Activated CD4-positive, alpha-beta T cell treated with anti-CD3 and anti-CD28 coated beads for 1 hour (primary cell): ENCODE measurements at places on chromosomes 4 and X.

- DNase-seq: no peak
These were observed 43.4 kb downstream of the SHROOM2 start for GRCh38 chrX:9829308-9830267.

DNA sequence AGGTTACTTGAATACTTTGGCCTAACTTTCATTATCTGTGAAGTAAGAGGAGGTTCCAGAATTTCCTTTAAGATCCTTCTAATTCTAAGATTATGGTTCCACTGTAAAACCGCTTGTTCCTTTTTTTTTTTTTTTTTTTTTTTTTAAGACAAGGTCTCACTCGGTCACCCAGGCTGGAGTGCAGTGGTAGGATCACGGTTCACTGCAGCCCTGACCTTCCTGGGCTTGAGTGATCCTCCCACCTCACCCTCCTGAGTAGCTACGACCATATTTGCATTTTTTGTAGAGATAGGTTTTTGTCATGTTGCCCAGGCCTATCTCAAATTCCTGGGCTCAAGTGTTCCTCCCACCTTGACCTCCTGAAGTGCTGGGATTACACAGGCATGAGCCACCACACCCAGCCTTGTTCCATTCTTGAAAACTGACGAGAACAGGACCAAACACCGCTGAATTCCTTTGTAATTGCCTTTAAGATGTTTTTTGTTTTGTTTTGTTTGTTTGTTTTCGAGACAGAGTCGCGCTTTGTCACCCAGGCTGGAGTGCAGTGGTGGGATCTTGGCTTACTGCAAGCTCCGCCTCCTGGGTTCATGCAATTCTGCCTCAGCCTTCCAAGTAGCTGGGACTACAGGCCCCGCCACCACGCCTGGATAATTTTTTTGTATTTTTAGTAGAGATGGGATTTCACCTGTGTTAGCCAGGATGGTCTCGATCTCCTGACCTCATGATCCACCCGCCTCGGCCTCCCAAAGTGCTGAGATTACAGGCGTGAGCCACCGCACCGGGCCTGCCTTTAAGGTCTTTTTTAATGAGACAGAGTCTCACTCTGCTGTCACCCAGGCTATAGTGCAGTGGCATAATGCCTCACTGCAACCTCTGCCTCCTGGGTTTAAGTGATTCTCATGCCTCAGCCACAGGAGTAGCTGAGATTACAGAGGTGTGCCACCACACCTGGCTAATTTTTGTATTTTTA lies 6.8 kb downstream of the PDS5A start:
- no peak for DNase-seq

- no peak for DNase-seq
These were observed 115.9 kb downstream of the MAML3 start for GRCh38 chr4:140038031-140038533.

GRCh38 chr4:8269535-8270417 lies at the start of gene HTRA3:
Gene HTRA3 (plus strand): TSS chr4:8269754. CDS start chr4:8269969, 215 bp downstream.
- DNase-seq: no peak

GRCh38 chr4:113114884-113115283 lies 65.4 kb downstream of the ANK2 start:
- no peak for DNase-seq

GRCh38 chrX:115642311-115642710 lies 81.3 kb downstream of the PLS3 start:
- DNase-seq: no peak

GRCh38 chrX:78747971-78748370 lies 451 bp downstream of the LPAR4 start:
- no peak for DNase-seq

GRCh38 chrX:53316860-53317237 lies 35.5 kb upstream of the IQSEC2 start:
- DNase-seq: no peak

GRCh38 chr4:164307262-164307661 lies 446.7 kb upstream of the SMIM31 start:
- no peak for DNase-seq

GRCh38 chr4:173917255-173917960 lies 366.1 kb downstream of the FBXO8 start:
- no peak for DNase-seq

GRCh38 chr4:170001011-170001744 lies 25.0 kb downstream of the MFAP3L start:
- DNase-seq: no peak

GRCh38 chr4:40199999-40200874 lies 3.4 kb downstream of the RHOH start:
- DNase-seq: peak; percentile 57

DNA sequence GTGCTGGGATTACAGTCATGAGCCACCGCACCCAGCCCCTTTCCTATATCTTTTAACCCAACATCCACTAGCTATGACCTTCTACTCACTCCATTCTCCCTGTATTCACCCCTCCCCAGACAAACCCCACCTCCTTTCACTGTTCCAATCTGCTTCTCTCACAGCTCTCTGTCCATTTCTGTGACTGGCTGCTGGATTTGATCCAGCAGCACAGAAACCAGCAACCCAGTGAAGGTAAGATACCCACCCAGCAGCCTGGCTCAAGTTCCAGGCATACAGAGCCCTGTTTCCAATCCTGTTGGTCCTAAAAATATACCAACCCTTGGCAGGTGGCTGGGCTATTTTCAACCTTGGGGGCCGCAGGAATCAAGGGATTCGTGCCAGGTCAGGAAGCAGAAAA lies 56.9 kb upstream of the SMIM10 start:
- DNase-seq: no peak

- DNase-seq: no peak
These were observed 81.7 kb downstream of the PDGFC start for GRCh38 chr4:156889616-156890594.

GRCh38 chr4:109676886-109677285 lies 26.4 kb downstream of the CASP6 start:
- DNase-seq: no peak

- DNase-seq: no peak
These were observed 21.0 kb downstream of the SULT1E1 start for GRCh38 chr4:69838977-69839376.

DNA sequence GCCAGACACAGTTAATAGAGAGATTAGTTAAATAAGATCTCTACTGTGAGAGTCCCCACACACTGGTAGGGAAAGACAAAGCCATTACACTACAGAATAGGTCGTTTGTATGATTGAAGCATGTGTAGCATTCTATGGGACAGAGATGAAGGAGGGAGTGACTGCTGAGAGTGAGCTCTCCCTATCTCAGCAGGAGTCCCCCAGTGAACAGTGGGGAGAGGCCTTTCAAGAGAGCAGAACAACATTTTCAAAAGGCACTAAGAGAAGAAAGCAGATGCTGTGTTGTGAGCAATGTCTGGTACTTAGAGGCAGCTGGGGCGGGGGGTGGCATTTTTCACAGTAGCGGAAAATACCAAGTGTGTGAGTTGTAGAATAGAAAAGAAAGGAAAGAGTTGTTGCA lies 413.6 kb downstream of the AFF2 start:
- DNase-seq: no peak

DNA sequence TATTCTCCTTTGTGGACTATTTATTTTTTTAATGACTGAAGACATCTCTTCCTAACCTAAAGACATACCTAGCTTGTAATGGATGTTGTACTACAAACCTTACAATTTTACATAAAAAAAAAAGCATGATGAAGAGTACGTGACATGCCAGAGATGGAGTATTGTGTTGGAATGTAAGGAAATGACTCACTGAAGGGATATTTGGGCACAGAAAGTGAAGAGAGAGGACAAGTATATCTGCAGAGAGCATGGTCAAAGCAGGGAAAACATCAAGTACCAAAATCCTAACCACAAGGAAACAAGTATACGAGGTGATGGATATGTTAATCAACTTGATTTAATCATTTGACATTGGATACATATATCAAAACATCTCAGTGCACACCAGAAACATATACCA lies 1051.4 kb upstream of the PRKX start:
- DNase-seq: no peak

- DNase-seq: no peak
These were observed 22.7 kb downstream of the SDAD1 start for GRCh38 chr4:75968084-75968483.

DNA sequence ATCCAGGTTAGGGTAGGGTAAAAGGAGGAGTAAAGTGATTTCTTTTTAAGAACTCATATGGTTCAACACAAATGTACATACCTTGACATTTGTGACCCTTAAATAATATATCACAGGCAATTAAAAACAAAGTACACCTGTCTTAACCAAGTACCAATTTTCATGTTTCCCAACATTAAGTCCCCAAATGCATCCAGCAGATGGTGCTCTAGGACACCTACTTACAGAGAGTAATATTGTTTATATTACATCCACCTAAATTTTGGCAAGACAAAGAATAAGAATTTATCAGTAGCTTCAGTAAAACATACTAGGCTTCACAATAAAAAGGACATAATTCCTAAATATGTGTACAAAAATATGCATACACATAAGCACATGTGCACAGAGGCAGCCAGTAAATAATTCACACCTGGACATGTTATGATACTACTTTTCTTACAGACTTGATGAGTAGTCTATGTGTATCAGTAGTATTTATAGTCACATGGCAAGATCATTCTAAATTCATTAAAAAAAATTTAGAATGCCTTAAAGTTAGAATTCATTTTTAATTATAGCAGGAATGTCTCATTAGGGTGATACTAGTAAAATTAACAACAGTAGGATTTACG lies 219.7 kb downstream of the DCLK2 start:
- DNase-seq: no peak

GRCh38 chr4:1170156-1170975 lies 2.0 kb downstream of the SPON2 start:
- no peak for DNase-seq

GRCh38 chr4:53012738-53013137 lies 150.6 kb downstream of the RASL11B start:
- DNase-seq: no peak

DNA sequence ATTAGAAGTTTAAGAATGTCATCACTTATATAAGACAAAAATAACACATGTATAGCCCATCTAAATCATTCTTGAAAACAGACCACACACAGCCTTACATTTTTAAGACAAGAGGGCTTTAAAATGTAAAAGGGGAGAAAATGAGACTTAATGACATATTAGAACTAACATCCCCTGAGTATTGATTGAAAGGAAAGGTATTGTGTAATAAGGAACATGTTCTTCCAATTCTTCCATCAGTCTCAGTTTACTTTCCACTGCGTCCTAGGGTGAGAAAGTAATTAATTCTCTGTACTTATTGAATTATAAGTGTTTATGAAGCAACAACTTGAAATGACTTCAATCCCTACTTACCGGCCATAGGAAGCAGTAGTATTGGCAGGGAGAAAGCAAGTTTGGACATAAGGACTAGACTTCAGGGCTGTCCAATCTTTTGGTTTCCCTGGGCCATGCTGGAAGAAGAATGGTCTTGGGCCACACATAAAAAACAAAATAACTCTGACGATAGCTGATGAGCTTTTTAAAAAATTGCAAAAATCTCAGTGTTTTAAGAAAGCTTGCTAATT lies 202.7 kb upstream of the SPRY1 start:
- DNase-seq: no peak

GRCh38 chr4:148114436-148114835 lies 327.8 kb downstream of the NR3C2 start:
- DNase-seq: no peak

GRCh38 chr4:87524456-87524855 lies 4.7 kb downstream of the SPARCL1 start:
- no peak for DNase-seq

DNA sequence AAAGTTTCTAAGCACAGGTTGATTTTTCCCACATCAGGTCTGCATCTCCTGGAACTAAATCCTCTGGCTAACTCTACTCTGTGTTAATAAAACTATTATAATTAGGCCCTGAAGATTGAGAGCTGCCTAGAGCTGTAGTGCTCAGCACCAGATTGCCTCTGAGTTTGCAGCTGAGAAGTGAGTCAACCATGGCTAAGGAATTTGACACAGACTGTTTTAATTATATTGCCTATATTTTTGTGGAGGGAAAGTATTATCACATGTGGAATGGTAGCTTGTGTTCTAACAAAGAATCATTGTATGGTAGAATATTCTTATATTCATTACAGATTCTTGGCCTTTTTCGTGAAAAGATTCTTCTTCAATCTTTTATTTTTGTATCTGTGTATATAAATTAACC lies 1907.6 kb upstream of the TENM3 start:
- DNase-seq: no peak

DNA sequence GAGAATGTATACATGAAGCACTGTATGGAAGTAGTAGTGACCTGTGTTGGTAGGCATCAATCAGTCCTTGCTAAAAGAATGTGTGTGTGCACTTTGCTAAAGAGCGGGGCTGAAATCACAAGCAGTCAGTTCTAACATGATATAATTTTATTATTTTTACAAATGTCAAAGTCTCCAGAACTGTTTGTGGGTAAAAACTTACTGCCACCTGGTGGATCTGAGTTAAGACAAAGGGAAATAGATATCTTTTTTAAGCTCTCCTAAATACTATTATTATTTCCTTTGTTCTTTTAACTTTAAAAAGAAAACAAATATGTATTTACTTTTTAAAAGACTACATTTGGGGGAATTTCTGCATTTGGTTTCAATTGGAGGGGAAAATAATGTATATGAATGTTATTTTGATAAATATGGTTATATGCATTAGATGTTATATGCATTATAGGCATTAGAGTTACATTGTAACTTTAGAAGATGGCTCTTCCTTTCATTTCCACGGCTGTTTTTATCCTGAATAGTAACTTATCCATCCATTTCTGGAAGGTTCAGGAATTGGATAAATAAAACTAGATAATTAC lies 7.8 kb upstream of the CLOCK start:
- no peak for DNase-seq

GRCh38 chr4:94533405-94534223 lies 81.9 kb downstream of the PDLIM5 start:
- DNase-seq: no peak

- DNase-seq: no peak
These were observed 56.4 kb upstream of the MAP3K15 start for GRCh38 chrX:19571711-19572110.

- no peak for DNase-seq
These were observed 4.6 kb downstream of the SUV39H1 start for GRCh38 chrX:48700951-48701653.

DNA sequence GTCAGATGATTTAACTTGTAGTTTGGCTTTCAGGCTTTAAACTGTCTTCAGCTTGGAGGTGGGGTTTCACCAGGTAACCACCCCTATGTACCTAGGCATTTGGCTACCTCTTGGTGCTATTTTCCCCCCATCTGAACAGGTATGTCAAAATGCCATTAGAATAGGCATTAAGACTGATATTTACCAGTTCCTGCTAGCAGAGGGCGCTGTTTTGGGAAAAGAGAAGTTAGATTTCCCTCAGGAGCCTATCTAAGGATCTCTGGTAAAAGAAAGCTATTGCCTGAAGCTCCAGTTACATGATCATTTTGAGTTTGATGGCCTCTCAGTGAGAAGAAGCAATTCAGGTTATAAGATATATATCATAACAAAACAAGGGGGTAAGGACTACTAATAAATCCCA lies 879.1 kb downstream of the SH3BGRL start:
- no peak for DNase-seq

GRCh38 chrX:39318506-39319343 lies 517.5 kb downstream of the MID1IP1 start:
- no peak for DNase-seq

GRCh38 chrX:138858951-138859350 lies 147.4 kb upstream of the FGF13 start:
- DNase-seq: no peak
